ENCODE measurements at places on chromosomes 2 and 18.
A peak's percentile ranks its signal among the peaks of the same experiment; 100 is the strongest.

- no peak for DNase-seq
Observed at GRCh38 chr18:13136904-13137669, 81.5 kb upstream of the LDLRAD4 start.

GRCh38 chr18:703213-703967 lies 9.0 kb downstream of the ENOSF1 start:
- no peak for DNase-seq

- no peak for DNase-seq
Observed at GRCh38 chr2:186531257-186531775, 45.3 kb downstream of the ZC3H15 start.

DNA sequence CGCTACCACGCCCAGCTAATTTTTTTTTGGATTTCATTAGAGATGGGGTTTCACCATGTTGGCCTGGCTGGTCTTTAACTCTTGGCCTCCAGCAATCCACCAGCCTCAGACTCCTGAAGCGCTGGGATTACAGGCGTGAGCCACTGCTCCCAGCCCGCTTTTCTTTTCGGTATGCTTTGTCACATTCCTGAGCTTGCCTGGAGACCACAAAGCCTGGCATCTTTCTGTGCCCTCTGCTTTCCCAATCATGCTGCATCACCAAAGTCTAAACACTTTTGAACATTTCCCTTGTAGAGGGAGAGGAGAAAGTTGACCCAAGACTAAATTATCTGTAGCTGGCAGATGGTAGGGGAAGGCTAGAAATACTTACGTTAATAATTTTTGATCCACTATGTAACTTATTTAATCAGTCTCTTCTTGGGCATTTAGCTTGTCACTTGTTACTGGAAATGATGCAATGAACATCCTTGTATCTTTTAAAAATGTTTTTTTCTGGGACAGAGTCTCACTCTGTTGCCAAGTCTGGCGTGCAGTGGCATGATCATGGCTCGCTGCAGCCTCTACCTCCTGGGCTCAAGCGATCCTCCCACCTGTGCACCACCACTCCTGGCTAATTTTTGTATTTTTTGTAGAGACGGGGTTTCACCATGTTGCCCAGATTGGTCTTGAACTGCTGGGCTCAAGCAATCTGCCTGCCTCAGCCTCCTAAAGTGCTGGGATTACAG lies 2.7 kb upstream of the NPC1 start:
- DNase-seq: no peak

DNA sequence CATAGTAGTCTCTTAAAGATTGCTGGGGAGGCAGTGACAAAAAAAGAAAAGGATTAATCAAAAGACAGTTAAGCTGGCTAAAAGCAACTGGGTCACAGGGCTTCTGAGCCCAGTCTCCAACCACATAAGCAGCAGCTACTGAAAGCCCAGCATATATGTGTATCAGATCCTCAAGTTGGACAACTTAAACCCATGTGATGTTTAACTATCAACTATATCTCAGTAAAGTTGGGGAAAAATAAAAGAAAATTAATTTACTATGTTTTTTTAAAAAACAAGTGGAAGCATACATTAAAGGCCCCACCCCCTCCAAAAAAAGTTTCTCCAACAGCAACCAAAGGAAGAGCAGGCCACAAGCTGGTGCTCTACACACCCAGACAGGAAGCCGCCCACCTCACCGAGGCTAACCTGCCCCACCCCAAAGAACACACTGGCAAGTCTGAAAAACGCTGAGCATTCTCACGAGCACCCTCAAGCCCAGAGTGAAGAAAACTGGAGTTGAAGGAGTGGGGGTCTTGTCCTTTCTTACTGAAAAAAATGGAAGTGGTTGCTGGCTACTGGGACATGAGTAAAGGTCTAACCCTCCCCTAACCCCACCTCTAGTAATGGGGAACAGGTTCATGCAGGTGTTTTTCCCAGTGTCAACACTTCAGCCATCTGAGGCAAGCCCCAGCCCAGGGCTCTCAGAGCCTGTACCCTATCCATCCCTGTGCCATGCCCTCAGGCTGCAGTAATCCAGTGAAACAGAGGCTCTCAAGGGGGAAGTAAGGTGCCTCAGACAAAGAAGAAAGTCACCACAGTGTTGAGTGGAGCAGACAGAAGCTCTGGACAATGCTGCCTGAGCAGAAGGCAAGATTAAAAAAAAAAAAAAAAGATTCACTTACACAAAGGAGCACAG lies 106.3 kb downstream of the GYPC start:
- no peak for DNase-seq

DNA sequence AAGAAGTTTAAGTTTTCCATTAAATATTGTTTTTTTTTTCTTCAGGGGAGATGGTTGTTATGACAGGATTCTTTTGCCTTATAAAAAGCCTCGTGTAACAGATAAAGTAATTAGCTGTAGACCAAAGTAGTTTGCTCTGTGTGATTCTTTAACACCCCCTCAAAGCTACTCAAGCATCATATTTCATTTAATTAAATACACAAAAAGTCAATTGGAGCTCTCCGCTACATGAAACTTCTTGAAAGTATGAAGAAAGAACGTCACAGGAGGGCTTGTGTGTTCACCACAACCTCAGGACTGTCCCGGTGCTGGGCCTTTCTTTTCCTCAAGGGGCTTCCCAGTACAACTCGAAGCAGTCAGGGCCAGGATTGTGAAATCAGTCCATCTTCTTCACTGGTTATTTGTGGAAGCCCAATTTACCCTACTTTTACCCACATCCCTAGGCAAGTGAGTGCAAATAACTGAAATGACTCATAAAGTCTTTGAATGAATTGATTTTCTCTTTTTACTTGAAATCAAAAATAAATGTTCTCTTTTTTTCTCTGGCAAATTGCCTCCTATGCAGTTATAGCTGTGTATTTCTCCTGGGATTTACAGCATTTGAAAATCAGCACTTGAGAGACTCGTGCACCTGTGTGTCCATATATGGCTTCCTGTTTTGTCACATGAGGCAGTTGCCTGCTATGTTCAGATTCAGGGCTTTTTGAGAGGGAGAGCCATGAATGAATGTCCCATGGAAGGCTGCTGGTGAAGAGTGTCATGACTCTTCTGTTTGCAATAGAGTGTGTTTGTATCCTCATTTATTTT lies 48.6 kb downstream of the LINC00305 start:
- no peak for DNase-seq

- DNase-seq: no peak
Observed at GRCh38 chr2:100831831-100832230, 11.9 kb downstream of the NPAS2 start.

GRCh38 chr2:112690853-112691401 lies 29.9 kb upstream of the NT5DC4 start:
- peak; percentile 48 for DNase-seq

DNA sequence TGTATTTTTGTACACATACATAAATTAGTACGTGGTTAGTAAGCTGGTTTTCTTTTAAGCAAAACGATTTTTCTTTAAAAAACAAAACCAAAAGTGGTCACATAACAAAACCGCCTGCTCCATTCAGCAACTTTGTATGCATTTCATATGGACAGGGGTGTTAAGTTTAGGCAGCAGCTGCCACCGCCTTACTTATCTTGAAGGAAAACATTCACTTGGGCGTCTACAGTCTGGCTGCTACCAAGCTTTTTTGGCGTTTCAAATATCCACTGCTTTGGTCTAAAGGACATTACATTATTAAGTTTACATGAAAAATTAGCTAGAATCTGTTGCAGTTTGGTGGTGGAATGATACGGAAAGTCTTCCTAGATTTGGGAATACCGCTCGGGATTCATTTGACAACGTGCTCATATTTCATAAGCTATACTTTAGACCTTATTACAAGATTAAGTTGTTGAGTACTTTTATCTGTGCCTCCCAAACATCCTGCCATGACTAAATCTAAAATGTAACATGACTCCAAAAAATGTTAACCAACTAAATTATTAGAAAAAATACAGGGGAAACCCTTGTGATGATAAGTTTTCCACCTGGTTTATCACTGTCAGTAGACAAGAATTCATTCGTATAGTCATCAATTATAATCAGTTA lies 214.8 kb downstream of the NEDD4L start:
- DNase-seq: no peak

DNA sequence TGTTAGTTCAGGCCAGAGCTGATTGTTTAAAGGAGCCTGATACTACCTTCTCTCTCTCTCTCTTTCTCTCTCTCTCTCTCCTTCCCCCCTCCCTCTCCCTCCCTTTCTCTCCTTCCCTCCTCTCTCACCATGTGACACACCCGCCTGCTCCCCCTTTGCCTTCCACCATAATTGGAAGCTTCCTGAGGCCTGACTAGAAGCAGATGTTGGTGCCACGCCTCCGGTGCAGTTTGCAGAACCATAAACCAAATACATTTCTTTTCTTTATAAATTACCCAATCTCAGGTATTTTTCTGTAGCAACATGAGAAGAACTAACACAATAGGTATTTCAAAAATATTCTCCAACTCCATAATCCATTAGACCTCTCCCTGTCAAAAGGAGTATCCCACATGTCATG lies 62.4 kb downstream of the ANKRD62 start:
- no peak for DNase-seq

- DNase-seq: no peak
Observed at GRCh38 chr2:238139196-238140039, 950 bp downstream of the KLHL30 start.

DNA sequence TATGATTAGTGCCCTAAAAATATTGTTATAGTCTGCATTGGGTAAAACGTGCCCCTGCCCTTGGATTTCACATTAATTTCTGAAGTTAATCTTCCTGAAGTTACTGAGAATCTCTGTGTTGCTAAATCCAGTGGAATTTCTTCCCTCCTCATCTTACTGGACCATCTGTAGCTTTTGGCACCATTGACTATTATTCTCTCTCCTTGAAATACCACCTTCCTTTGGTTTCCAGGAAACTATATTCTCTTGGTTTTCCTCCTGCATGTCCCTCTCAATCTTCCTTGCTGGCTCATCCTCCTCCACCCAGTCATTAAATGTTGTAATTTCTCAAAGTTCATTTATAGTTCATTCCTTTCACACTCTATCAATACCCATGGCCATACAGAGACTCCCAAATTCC lies 110.6 kb upstream of the SLC35G4 start:
- no peak for DNase-seq

- no peak for DNase-seq
Observed at GRCh38 chr2:105504459-105504858, 105.6 kb upstream of the FHL2 start.

- no peak for DNase-seq
Observed at GRCh38 chr2:16197504-16198147, 257.3 kb downstream of the MYCN start.

All from cerebellar cortex (tissue), 1 donor.